Activated B cell treated with CpG ODN at 0.5 μM for 24 hours (primary cell): ENCODE measurements at places on chromosomes 11 and 22. TPM values are rescaled to one million over a fixed set of nuclear protein-coding genes. Genes with fewer than 3 reads are reported as not detected.

PPP6R3 gene
- total RNA-seq = 127 and 147 TPM in 2 replicates

C11orf87 gene
- total RNA-seq = not detected in 2 replicates

CYP2D6 gene
- 1.3 and 2.8 TPM in 2 replicates for total RNA-seq

LRRC56 gene
- 7.1 and 7.9 TPM in 2 replicates for total RNA-seq

NAALAD2 gene
- not detected in 2 replicates for total RNA-seq

NLRX1 gene
- total RNA-seq = 9.8 TPM in 2 replicates

RASGRP2 gene
- 165 and 177 TPM in 2 replicates for total RNA-seq
